ENCODE measurements at places on chromosomes 2 and 18.

DNA sequence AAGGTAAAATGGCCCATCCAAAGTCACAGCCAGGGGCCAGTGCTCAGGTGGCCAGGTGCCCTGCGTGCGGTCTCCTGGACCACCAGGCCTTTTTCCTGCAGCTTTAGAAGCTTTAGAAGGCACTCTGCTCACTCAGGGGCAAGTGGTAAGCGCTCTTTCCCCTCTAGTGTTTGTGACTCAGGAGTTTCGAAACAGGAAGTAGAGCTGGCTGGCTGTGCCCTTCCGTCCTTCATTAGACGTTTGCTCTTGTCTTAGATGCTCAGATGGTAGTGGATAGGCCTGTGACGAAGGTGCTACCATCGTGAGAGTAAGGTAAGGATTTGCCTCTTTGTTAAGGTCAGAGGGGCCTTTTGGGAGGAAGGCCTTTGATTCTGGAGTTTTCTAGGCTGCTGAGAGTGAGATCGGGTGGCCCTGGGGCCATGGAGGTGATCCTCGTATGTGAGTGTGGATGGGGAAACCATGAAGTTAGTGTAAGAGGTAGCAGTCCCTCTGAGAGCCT lies at the start of gene CASP8:
TSS of gene CASP8 (plus strand) at position 235 of the 499 bp plus-strand sequence. CDS start 5,951 bp downstream, outside the sequence.
- peak; percentile 35 for DNase-seq

GRCh38 chr2:238380336-238380735 lies 46.4 kb upstream of the ASB1 start:
- no peak for DNase-seq

DNA sequence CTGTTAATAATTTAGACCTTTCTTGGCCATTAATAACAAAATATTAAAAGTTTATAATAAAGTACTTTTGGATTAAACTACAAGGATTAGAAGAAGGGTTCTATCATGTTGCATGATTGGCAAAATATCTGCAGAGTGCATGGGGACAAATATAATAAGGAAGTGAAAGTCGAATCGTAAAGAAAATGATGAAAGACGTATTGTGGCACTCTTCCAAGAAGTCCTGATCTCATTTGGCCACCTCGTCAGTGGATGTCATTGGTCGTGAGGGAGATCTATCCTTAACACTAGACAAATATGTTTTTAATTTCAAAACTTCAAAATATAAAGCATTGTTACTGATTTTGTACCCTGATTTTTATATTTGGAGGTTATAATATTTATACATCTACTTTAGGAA lies 197.7 kb upstream of the STON1 start:
- DNase-seq: no peak

GRCh38 chr2:163564236-163564635 lies 171.6 kb downstream of the FIGN start:
- DNase-seq: no peak

GRCh38 chr2:168599738-168600137 lies 143.7 kb downstream of the CERS6 start:
- no peak for DNase-seq

- no peak for DNase-seq
Observed at GRCh38 chr2:27095745-27096651, 9.4 kb downstream of the KHK start.

DNA sequence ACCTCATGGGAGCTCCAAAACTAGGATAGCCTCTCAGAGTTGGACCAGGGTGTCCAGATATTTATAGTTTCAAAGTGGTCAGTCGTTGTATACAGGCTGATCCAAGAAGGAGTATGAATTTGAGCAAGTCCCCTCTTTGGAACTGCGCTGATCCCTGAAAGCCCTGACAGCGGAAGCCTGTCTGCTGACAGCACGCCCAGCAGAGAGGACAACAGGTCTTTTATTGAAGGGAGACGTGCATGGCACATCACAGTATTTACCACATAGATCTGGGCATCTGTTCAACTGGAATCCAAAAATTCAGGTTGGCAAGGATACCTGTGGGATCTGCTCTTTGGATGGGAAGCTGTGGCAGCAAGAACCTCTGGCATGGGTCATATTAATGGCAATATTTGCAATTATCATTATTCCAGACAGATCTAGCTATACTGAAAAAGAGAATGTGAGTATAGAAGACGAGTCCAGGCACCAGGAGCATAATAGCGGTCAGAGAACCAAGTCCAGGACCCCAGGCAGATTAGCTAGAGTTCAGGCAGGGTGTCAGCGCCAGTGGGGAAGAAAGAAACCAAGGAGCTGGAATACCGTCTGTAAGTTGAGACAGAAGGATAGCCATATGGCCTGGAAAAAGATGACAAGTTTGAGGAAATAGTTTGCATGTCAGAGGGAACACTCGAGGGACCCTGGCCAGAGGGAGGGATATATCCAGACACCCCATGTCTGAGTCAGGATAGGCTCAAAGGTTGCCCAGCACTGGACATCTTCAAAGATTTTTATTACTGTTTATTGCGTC lies 260.4 kb upstream of the FANCL start:
- no peak for DNase-seq

DNA sequence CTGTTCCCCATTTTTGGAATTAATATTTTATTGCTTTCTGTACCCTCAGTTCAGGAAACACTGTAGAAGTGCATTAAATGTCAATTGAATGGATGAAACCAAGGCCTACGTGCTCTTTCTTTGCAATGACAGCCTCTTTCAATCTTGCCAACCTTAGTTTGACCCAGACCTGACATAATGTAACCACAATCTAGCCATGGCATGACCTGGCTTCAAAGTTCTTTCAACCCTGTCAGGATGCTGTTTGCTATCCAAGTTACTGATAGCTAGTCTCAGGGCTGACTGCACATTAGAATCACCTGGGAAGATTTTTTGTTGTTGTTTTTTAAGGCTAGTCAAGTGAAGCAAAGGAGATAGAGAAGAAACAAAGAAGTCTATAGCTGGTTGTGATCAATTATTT lies 190.9 kb upstream of the PKDCC start:
- no peak for DNase-seq

- no peak for DNase-seq
Observed at GRCh38 chr2:119482481-119483394, 41.5 kb downstream of the SCTR start.

DNA sequence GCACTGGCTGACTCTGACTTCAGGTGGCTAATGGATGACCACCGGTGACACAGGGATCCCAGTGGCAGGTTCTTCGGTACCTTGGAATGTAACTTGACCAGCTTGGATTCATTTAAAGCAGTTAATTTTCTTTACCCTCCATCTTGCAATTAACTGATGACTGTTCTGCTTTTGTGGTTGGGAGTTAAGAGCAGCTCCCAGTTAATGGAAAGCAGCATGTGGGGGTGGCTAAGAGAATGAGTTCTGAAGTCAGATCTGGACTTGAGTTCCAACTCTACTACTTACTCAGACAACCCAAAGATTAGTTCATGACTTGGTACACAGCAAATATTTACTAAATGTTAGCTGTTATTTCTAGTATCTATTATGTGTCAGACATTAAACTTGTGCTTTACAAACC lies 58.5 kb downstream of the FAM228A start:
- no peak for DNase-seq

- no peak for DNase-seq
Observed at GRCh38 chr2:10266133-10266620, 36.5 kb upstream of the HPCAL1 start.

GRCh38 chr2:239685965-239686364 lies 285.1 kb upstream of the HDAC4 start:
- DNase-seq: no peak

DNA sequence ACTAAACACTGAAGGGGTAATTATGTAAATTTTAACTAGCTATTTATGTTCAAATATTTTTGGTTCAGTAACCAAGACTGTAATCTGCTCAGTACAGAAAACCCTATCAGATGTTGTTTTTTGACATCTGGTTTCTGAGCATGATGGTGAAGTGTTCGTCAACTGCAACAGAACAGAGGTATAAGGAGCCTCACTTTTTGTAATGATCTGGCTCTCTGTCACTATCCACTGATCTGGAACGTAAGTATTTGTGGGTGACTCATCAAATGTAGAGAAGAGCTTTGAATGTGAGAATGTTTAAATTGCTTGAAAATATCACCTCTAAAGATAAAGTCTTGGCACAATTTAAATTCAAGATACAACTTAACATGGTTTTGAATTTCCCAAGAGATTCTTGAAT lies 213.6 kb upstream of the FAM98A start:
- DNase-seq: no peak

DNA sequence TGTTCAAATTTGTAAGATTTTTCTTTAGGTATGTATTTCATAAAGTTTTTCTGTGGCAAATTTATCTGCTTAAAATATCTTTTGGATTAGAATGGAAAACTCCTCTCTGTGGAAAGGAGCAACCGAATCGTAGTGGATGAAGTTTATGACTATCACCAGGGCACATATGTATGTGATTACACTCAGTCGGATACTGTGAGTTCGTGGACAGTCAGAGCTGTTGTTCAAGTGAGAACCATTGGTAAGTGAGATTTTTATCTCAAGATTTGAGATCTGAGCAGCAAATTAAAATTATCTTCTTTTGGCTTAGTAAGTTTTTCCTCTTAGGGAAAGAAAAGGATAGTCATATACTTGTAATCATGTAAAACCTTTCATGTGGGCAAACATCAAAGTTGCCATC lies 14.2 kb downstream of the IL18RAP start:
- no peak for DNase-seq

DNA sequence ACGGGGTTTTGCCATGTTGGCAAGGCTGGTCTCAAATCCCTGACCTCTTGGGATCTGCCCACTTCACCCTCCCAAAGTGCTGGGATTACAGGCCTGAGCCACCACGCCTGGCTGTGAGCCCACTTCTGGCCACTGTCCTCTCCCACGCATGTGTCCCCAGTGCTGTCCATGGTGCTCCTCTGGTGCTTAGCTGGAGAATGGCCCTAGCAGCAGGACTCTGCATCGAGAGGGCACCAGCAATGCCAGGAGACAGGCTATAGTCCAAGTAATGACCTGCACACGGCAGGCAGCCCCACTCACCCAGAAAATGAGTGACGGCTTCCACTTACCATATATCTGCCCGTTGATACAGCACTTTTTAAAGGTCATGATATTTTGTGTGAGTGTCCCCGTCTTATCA lies 66.3 kb upstream of the NARS1 start:
- DNase-seq: no peak

DNA sequence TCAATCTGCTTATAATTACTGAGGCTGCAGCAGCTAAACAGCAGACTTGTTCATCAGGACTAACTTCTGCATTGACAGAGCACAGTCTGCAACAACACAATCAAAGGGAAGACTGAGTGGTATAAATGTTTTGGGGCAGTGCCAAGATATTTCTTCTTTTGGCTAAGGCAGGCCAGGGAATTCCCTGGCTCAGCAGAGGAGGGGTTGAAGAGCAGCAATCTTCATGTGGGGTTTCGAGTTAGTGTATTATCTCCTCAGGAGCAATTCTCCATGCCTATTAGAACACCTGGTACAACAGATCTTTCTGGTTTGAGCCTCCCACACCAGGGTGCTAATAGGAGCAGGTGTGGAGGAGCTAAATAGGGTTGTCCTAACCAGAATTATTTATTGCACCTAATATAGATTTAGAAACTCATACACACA lies 103.0 kb upstream of the STK17B start:
- DNase-seq: no peak

DNA sequence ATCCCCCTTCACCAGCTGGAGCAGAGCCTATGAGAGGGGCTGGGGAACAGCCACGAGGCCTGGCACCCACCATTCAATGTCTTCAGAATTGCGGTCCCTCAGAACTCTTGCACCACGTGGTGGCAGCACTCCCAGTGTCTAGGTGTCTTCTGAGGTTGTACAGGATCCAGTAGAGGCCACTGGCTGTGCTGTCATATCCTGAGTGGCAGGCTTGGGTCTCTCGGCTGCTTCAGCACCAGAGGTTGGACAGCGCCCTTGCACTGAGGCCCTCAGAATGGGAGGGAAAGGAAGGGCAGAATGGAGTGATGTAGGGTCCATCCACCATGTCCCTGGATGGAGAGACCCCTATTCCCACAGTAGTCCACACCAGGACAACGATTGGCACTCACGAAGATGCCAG lies 112.0 kb upstream of the TEKT4 start:
- DNase-seq: no peak
